ENCODE measurements at places on chromosomes 1 and 21. TPM values are rescaled to one million over a fixed set of nuclear protein-coding genes. Genes with fewer than 3 reads are reported as not detected.
A peak's percentile ranks its signal among the peaks of the same experiment; 100 is the strongest.

- no peak overlapping the region for H3K27ac ChIP-seq
- H3K4me1 ChIP-seq, result no peaks in the 10 kb centered on the region
- DNase-seq, result no peak
- H3K27me3 ChIP-seq, result no peaks in the 10 kb centered on the region
Measured at GRCh38 chr1:48242141-48242736, 19.7 kb downstream of the SLC5A9 start.

The PCAT6 gene
- not detected for total RNA-seq

The KIAA1614 gene
- 1.8 TPM for total RNA-seq

- H3K27ac ChIP-seq, result peak overlapping the region; percentile 48
- H3K27me3 ChIP-seq, result no peaks in the 10 kb centered on the region
- H3K36me3 ChIP-seq, result no peaks in the 10 kb centered on the region
- peaks cover 17% of the 10 kb centered on the region for H3K4me1 ChIP-seq
- no peak for DNase-seq
Measured at GRCh38 chr1:48869116-48869893, 92.6 kb upstream of the BEND5 start.

DNA sequence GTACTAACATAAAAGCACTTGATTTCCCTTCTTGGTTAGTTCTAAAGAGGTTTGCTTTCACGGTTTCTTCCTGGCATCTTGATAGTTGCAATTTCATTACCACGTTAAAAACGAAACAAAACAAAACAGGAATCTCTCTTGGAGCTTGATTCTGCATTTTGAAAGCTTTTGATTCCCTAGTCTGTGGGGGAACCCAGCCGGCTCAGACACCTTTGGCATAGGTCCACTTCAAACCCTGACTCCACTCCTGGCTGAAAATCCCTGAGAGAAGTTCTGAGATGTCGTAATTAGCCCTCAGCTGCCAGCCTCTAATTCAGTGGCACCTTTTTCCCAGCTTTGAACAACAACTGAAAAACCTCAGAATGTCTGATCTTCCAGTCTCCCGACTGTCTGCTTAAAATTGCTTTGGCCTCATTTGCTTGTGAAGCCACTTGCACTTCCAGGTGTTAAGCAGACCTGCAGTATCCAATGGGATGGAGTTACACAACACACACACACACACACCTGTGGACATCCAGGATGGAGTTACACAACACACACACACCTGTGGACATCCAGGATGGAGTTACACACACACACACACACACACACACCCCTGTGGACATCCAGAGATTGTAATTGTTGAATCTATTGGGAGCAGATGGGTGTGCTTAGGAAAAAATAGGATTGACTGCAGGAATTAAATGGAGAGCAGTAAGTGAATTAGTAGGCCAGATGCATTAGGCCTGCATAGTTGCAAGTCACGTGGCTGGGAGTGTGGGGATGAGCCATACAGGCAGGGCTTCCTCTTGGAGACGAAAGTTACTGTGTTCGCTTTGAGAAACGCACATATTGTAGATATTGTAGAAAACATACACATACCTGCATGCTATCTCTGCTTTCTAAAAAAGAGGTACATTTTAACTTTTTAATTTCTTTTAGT is 285.6 kb upstream of the FMN2 start:
- no peaks in the 10 kb centered on the region for H3K4me1 ChIP-seq
- no peak overlapping the region for H3K27ac ChIP-seq
- no peaks in the 10 kb centered on the region for H3K36me3 ChIP-seq
- H3K27me3 ChIP-seq, result no peaks in the 10 kb centered on the region
- no peak for DNase-seq

The FAM72C gene
- 1.9 TPM for total RNA-seq

The OR2T2 gene
- 0.31 TPM for total RNA-seq

The S100A2 gene
- 519 TPM for total RNA-seq

GRCh38 chr21:42176859-42177258 is 42.1 kb upstream of the ABCG1 start:
- no peak for DNase-seq
- H3K4me1 ChIP-seq, result peaks cover 4% of the 10 kb centered on the region
- no peaks in the 10 kb centered on the region for H3K27me3 ChIP-seq

DNA sequence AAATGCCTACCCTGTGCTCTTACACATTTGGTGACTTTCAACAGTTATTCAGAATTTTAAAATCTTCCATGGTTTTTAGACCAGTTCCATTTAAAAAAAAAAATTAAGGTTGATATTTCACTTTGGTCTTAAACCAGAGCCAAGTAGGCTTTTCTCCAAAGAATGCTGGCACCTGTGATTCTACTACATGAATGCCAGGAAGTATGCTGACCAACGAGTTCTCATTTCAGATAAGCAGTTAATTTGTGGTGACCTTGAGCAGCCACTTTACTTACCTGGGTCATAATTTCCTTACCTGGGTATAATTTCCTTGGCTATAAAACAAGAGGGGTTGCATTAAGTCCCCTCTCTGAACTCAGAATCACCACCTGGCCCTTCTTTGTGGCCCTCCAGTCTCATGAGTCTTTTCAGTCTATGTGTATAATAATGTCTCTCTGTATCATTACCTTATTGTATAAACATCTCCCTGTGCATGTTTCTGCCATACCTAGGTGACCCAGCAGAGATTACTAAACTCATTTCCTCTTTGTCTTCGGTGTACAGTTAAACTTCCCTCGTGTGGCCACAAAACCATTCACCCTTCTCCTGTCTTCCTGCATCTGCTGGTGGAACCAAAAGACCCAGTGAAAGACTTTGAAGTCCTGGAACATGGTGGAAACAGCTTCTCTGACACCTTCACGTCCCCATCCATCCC is 139.1 kb upstream of the DPT start:
- H3K27ac ChIP-seq, result no peak overlapping the region
- H3K4me3 ChIP-seq, result no peak overlapping the region

DNA sequence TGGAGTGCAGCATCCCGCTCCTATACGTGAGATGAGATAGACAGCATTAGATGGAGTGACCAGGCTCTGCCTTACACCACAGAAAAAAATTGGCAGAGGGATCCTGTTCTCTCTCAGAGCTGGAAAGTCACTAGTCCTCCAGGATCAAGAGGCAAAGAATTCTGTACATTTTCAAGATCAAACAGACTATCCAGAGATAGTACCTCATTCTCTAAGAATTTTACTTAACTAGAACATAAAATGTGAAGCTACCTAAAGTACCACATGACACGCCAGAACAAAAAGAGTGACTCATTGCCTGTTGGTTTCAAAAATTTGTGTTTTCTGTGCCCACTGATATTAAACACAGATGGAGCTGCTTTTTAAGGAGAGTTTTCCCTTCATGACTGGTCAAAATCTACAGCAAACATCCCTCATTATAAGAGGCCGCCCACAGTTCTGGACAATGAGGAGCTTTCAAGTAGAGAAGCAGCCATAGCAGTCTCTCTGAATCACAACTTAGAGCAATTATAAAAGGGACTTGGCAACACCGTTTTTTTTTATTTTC is 32.3 kb downstream of the CD160 start:
- H3K27me3 ChIP-seq, result no peaks in the 10 kb centered on the region
- peaks cover 55% of the 10 kb centered on the region for H3K36me3 ChIP-seq
- H3K27ac ChIP-seq, result peak overlapping the region; percentile 57
- no peak for DNase-seq

DNA sequence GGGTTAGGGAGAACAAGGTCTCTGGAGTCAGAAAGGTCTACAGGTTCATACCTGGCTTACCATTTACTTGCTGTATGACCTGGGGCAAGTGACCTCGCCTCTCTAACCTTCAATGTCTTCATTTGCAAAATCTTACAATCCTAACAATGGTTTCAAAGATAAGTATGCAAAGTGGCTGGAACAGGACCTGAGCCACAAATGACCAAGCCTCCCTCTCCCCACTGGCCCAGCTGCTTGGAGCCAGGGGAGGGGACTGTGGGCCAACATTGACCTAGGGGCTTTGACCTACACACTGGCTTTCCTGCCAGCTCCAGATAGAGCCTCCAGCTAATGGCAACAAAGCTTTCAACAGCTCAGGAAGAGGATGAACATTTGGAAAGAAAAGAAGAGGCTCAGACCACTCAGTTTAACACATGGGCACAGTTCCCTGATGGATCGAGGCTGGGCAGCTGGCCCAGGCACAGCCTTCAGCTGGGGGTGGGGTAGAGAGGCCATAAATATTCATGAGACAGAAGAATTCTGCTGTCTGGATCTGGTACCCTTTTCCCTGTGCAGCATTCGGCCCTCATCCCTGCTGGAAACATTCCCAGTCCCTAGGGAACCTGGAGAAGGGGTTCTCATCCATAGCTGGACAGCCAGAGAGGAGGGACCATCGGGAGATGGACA is 12.9 kb downstream of the PTAFR start:
- no peak overlapping the region for H3K4me3 ChIP-seq
- DNase-seq, result no peak
- H3K36me3 ChIP-seq, result no peaks in the 10 kb centered on the region
- H3K4me1 ChIP-seq, result peaks cover 14% of the 10 kb centered on the region
- no peaks in the 10 kb centered on the region for H3K27me3 ChIP-seq

DNA sequence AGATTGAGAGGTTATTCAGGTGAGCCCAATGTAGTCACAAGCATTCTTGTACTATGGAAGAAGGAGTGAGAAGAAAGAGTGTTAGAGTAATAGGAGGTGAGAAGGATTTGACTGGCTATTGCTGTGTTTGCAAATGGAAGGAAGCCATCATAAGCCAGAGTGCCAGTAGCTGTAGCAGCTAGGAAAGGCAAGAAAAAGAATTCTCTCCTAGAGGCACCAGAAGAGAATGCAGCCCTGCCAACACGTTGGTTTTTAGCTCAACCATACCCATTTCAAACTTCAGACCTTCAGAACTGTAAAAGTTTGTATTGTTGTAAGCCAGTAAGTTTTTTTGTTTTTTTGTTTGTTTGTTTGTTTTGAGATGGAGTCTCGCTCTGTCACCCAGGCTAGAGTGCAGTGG is 8.9 kb upstream of the IL12RB2 start:
- no peak for DNase-seq
- no peak overlapping the region for H3K27ac ChIP-seq
- no peak overlapping the region for H3K4me3 ChIP-seq
- no peaks in the 10 kb centered on the region for H3K27me3 ChIP-seq
- H3K36me3 ChIP-seq, result no peaks in the 10 kb centered on the region

- no peak overlapping the region for H3K4me3 ChIP-seq
- H3K4me1 ChIP-seq, result no peaks in the 10 kb centered on the region
- peaks cover 5% of the 10 kb centered on the region for H3K27me3 ChIP-seq
- no peak for DNase-seq
Measured at GRCh38 chr1:53633073-53633704, 105.8 kb downstream of the GLIS1 start.

DNA sequence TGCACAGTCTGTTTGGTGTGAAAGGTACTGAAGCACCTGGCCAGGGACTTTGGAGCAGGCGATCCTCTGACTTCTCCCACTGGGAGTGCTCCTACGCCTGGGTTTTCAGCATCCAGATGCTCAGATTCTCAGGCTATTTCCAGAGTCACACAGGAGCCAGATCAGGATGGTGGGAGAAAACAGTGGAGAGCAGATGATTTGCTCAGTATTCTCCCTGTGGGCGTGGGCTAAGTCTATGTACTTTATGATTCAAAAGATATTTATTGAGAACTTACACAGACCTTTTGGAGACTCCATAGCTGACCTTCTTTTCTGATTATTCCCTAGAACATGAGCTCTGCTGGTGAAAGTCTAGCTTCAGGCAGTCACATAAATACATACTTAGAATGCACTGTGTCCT is 134.6 kb downstream of the TENT5C start:
- no peak overlapping the region for H3K27ac ChIP-seq
- H3K4me3 ChIP-seq, result no peak overlapping the region
- H3K4me1 ChIP-seq, result peaks cover under 1% of the 10 kb centered on the region
- H3K27me3 ChIP-seq, result no peaks in the 10 kb centered on the region

- no peaks in the 10 kb centered on the region for H3K4me1 ChIP-seq
- H3K27ac ChIP-seq, result no peak overlapping the region
- no peak overlapping the region for H3K4me3 ChIP-seq
- H3K27me3 ChIP-seq, result no peaks in the 10 kb centered on the region
- no peaks in the 10 kb centered on the region for H3K36me3 ChIP-seq
Measured at GRCh38 chr21:26443291-26443690, 129.8 kb downstream of the CYYR1 start.

DNA sequence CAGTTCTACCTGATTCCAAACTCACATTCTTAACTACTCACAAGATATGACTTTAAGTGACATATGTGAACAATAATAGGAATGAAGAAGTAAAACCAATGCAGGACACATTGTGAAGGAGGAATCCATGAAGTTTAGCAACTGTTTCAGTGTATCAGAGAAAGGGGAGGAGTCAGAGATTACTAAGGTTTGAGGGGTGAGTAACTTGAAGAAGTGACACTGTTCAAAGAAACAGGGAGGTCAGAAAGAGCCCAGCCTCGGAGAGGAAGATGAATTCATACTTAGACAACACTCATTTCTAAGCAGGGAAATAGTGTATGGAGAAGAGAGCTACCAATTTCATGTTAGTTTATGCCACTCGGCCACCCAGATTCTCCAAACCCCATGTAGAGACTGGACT is 28.2 kb upstream of the RPF1 start:
- no peak overlapping the region for H3K27ac ChIP-seq
- no peaks in the 10 kb centered on the region for H3K4me1 ChIP-seq
- no peak overlapping the region for H3K4me3 ChIP-seq
- no peak for DNase-seq

DNA sequence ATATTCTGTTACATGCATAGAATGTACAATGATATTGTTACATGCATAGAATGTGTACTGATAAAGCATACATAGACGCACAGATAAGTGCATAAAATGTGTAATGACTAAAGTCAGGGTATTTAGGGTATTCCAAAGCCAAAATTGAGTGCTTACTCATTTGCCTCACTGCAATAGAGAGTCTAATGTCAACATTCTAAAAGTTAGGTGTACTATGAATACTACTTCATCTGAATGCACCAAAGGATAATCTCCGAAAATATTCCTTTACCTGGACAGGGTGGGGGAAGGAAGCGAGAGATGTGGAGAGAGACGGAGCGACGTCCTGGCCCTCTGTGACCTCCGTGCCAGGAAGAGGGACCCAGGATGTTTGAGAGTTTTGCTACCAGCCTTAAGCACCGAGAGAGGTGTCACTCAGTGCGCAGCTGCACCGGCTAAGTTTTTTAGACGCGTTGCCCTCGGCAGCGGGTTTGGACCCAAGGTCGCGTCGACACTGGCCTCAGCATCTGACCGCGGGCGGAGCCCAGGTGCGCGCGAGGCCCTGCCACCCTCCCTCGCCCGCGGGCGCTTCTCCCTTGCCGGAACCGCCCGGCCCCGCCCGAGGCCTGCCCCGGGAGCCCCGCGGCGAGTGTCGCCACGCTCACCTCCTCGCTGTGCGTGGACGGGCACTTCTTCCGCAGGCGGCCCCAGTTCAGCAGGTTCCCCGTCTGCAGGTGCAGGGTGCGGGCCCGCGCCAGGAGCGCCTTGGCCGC is 660 bp downstream of the GCLM start:
- peak overlapping the region; percentile 89 for H3K27ac ChIP-seq
- peak; percentile 70 for DNase-seq
- H3K4me3 ChIP-seq, result peak overlapping the region; percentile 94
- H3K27me3 ChIP-seq, result no peaks in the 10 kb centered on the region

The C1orf185 gene
- total RNA-seq, result not detected

GRCh38 chr1:181789395-181789794 is 272.1 kb downstream of the ZNF648 start:
- no peak overlapping the region for H3K27ac ChIP-seq
- H3K27me3 ChIP-seq, result peaks cover 10% of the 10 kb centered on the region
- no peak for DNase-seq
- H3K36me3 ChIP-seq, result no peaks in the 10 kb centered on the region

All from suprapubic skin (tissue), 4 donors.